ENCODE measurements at places on chromosomes 6 and 20.

DNA sequence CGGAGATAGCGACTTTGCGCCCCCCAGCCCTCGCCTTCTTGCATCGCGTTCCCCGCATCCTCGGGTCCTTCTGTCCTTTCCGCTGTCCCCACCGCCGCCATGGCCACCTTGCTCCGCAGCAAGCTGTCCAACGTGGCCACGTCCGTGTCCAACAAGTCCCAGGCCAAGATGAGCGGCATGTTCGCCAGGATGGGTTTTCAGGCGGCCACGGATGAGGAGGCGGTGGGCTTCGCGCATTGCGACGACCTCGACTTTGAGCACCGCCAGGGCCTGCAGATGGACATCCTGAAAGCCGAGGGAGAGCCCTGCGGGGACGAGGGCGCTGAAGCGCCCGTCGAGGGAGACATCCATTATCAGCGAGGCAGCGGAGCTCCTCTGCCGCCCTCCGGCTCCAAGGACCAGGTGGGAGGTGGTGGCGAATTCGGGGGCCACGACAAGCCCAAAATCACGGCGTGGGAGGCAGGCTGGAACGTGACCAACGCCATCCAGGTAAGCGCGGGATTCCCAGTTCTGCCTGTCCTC is 401 bp downstream of the SLC32A1 start:
- no peak for DNase-seq

- no peak for DNase-seq
These were observed 107.7 kb upstream of the FOXC1 start for GRCh38 chr6:1502041-1502440.

- no peak for DNase-seq
These were observed 59.9 kb downstream of the NUDT3 start for GRCh38 chr6:34332251-34333198.

DNA sequence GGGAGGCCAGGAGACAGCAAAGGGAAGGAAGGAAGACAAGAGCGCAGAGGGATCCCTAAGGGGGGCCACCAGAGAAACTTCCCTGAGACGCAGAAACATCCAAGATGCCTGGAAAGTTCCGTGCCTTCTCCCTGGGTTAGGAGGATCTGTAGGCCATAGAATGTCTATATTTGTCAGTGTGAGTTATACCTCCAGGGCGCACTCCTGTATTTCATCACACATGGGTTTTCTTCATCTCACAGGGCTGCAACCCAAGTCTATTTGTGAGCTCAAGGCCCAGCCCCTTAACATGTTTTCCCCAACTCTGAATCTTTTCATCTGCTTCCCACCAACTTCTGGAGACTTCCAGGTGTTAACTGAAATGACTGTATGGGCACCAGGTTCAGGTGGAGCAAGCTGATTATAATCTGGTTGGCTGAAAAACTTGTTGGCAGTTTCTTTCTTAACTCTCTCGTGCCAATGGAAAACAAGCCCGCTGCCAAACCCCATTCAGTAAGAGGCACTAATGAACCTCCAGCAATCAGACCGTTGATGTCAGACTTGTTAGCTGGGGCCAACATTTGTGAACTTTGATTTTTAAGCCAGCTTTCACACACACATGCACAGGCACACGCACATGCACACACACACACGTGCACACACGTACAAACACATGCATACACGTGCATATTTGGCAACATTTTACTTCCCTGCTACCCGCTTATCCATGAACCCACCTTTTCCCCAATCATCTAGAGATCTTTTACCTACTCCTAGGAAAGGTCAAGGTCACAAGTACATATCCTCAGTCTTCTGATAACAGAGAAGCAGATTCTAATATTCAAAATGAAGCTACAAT is 247.5 kb upstream of the GMDS start:
- no peak for DNase-seq

- DNase-seq = peak; percentile 29
These were observed at the start of gene NINL for GRCh38 chr20:25584905-25585704. Gene NINL (minus strand): TSS chr20:25585531. CDS start chr20:25526587, 58,944 bp downstream.

DNA sequence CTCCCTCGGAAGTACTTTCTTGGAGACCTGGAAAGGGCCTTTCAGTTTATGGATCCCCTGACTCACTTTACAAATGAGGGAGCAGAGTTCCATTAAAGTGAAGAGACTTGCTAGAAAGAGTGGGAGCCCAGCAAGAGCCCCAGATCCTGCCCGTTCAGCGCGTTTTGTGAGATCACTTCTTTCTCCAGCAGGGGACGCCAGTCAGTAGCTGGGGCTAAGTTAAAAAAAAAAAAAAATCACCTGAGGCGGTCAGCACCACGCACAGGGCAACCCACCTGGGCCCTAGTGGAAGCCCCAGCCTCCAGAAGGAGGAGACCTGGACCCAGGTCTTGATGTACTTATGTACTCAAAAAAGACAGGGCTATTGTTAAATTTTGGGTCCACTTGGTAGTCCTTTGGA is 274.5 kb upstream of the RNF24 start:
- no peak for DNase-seq

GRCh38 chr6:109687271-109687761 is 3.7 kb downstream of the AK9 start:
- DNase-seq = peak; percentile 50

GRCh38 chr20:64241061-64241460 is 14.5 kb upstream of the PCMTD2 start:
- DNase-seq = no peak

DNA sequence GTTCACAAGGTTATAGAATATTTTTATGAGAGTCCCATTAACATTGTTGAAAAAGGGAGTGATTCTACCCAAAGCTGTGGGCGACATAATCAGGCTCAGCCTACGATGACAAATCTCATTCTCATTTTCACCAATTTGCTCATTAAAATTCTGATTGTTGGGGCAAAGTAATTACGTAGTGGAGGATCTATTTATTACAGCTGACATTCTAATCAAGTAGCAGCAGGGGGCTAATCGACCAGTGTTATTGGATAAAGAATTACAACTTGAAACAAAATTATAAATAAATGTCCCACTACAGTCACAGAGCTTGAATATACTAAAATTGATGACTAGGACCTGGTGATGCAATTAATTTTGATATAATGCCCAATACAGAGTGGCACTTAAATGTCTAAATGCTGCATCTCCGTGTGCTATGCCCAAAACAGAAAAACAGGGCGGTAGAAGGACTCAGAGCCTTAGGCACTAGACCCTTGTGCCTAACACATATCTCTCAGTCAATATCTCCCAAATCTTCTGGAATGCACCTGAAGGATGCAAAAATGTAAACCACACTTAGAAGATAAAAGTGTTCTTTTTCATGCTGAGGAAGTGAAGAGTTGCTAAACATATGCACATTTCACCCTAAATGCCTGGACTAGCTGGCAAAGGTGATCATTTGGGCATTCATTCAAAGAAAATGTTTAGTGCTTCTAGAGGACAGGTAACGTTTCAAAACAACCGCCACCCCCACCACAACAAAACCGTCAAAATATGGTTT is 88.3 kb downstream of the CD24 start:
- no peak for DNase-seq

- no peak for DNase-seq
These were observed 594.6 kb downstream of the COL12A1 start for GRCh38 chr6:74611220-74611619.

DNA sequence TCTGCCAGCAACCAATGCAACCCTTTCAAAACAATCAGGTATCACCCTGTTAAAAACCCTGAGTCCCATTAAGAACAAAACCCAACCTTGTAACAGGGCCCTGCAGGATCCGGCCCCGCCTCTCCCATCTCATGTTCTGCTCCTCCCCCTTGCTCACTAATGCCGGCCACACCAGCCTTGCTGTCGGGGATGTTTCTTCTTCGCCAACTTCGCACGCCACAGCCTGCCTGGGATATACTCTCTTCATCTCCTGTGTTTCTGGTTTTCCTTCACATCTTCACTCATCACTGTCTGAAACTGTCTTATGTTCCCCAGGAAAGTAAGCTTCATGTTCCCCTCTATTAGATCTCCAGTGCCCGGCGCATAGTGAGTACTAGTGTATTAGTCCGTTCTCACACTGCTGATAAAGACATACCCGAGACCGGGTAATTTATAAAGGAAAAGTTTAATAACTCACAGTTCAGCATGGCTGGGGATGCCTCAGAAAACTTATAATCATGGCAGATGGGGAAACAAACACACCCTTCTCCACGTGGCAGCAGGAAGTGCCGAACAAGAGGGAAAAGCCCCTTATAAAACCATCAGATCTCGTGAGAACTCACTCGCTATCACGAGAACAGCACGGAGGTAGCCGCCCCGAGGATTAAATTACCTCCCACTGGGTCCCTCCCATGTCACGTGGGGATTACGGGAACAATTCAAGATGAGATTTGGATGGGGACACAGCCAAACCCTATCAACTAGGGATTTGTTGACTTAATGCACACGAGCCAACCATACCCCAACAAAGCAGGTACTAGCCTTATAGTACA is 5.1 kb downstream of the TP53RK start:
- DNase-seq = peak; percentile 23

DNA sequence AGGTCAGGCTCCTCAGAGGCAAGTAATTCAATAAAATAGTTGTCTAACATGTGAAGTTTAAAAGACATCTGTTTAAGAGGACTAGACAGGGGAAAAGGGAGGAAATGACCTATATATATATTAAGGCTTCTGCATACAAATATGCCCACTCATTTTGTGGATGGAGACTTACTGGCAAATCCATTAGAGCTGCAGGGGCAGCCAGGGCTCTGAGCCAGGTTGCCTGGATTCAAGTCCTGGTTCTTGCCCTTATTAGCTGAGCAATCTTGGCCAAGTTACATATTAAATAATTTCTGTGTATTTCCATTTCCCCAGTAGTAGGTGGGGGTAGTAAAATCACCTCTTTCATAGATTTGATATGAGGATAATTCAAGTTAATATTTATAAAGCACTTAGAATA is 287.0 kb upstream of the RIMS1 start:
- DNase-seq = peak; percentile 20

GRCh38 chr6:15244620-15245360 is 1.1 kb upstream of the JARID2 start:
- DNase-seq = peak; percentile 66

DNA sequence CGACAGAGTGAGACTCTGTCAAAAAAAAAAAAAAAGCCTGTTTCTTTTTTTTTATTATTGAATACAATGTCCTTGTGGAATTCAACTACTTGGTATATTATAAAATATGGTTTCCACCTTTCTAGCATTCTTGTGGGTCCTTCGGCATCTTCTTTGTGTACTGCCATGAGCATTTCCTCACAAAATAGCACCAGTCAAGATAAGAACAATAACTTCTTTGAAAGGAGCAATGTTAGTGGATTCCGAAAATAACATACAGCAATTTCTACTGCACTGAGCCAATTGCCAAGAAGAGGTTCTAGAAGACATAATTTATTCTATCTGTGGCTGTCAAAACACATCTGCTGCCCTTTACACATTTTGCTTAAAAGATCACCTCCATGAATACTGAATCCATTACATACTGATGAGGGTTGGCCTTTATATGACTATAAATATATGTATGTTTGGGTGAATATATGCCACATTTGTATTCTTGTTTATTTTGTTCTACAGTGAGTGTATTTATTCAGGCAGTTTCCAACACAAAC is 19.1 kb upstream of the SPTLC3 start:
- DNase-seq = no peak

- no peak for DNase-seq
These were observed 1.7 kb downstream of the HBS1L start for GRCh38 chr6:135052939-135053338.

GRCh38 chr6:144106206-144106605 is 10.8 kb upstream of the SF3B5 start:
- DNase-seq = no peak

GRCh38 chr20:18032977-18033892 is 24.5 kb downstream of the OVOL2 start:
- DNase-seq = no peak

DNA sequence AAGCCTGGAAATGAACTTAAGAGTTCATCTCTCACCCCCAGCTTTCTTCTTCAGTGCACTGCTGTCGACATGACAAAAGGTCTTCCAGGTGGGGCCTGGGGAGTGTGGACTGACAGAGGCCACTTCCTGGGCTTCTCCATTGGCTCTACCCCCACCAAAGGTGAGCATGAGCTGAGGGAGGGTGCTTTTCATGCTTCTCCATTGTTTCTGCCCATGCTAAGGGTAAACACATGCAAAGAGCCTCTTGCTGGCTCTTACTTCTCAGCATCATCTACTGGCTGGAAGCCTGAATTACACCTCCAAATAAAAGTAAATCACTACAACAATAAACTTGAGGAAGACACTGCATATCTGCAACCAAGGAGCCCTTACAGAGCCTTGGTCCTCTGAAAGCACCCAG is 227.2 kb downstream of the EPM2A start:
- DNase-seq = no peak

- DNase-seq = peak; percentile 27
These were observed 761.2 kb upstream of the CHD6 start for GRCh38 chr20:42379385-42379784.

DNA sequence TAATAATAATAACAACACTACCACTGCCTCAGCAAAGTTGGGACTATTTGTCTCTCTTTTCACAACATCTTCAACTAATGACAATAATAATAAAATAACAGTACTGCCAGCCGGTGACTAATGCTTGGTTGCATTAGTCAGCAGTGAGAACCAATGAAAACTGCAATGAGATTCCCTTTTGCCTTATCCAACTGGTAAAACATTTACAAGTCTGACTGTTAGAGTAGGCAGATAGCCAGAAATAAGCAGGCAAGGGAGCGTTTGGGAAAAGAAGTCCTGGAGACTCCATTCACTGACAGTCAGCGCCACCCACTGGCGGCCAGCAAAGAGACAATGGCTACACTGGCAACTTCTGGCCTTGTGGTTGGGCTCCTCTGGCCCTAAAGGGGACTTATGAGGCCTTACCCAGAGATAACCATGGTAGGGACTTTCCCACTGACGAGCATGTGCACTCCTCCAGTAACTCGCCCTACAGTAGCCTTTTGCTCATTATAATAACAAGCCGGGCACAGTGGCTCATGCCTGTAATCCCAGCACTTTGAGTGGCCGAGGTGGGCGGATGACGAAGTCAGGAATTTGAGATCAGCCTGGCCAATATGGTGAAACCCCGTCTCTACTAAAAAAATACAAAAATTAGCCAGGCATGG is 3.4 kb upstream of the NSFL1C start:
- peak; percentile 74 for DNase-seq

GRCh38 chr6:44268095-44268628 is 2.1 kb upstream of the TMEM151B start:
- peak; percentile 76 for DNase-seq

- DNase-seq = no peak
These were observed 2.2 kb downstream of the TFAP2A start for GRCh38 chr6:10412461-10413261.

DNA sequence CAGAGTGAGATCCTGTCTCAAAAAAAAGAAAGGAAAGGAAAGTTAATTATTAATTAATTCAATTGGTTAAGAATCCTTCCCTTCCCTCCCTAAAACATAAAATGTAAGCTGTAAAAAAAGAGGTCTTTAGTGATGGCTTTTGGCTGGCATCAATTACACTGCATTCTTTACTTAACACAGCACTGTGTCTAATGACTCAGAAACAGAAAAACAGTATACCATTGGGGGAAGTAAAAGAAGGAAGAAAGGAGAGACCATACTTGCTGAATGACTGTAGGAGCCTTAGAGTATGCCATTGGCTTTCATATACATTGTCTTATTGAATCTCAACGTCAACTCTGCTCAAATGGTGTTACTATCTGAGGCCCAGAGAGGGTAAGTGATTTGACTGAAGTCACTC is 18.3 kb upstream of the CITED2 start:
- DNase-seq = no peak

Data from head of caudate nucleus (tissue), 42 donors.